Neural crest cell (in vitro differentiated cells): ENCODE measurements at places on chromosomes 3 and 15.

- DNase-seq = no peak
Measured at GRCh38 chr3:73786321-73786807, 161.6 kb upstream of the PDZRN3 start.

DNA sequence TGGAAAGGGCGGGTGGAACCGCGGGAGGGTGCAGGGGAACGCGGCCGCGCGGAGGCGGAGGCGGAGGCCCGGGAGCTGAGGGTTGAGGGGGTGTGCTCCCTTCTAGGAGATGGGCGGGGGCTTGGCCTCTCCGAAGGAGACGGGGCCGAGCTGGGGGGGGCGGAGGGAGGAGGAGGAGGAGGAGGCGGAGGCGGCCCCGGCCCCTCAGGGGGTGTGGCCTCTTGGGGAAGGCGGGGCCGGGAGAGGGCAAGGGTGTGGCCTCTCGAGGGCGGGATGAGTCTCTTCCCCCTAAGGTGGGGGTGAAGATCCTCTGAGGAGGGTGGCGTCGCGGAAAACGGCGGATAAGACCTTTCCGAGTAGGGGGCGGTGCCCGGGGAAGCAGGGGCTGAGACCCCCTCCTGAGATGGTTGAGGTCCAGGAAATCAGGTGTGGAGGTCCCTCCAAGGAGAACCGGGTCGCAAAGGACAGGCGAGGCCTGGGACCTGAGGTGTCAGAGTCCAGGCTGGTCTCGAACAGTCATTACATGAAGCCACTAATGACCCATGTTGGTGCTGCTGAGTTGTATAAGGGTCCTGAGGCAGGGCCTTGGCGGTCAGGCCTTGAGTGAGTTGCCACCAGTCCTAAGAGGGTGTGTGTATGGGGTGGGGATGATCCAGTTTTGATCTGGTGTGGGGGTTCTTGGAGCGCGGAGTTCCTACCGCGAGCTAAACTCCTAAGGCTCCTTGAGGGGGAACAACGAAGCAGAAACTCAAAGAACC lies 759 bp downstream of the WDR6 start:
- peak; percentile 72 for DNase-seq

GRCh38 chr3:31536497-31536896 lies 3.8 kb downstream of the STT3B start:
- no peak for DNase-seq

- peak; percentile 73 for DNase-seq
Measured at GRCh38 chr3:25782938-25783660, at the start of gene NGLY1. Gene NGLY1 (minus strand): TSS chr3:25783443. CDS start chr3:25783390, 53 bp downstream.

- DNase-seq = peak; percentile 29
Measured at GRCh38 chr3:134796281-134797056, 1.4 kb downstream of the EPHB1 start.

- DNase-seq = no peak
Measured at GRCh38 chr15:81776976-81777375, 268.8 kb downstream of the MEX3B start.
